ENCODE measurements at places on chromosomes 13 and 19.

GRCh38 chr13:88544836-88545235 lies 873.7 kb downstream of the SLITRK5 start:
- no peak for DNase-seq

DNA sequence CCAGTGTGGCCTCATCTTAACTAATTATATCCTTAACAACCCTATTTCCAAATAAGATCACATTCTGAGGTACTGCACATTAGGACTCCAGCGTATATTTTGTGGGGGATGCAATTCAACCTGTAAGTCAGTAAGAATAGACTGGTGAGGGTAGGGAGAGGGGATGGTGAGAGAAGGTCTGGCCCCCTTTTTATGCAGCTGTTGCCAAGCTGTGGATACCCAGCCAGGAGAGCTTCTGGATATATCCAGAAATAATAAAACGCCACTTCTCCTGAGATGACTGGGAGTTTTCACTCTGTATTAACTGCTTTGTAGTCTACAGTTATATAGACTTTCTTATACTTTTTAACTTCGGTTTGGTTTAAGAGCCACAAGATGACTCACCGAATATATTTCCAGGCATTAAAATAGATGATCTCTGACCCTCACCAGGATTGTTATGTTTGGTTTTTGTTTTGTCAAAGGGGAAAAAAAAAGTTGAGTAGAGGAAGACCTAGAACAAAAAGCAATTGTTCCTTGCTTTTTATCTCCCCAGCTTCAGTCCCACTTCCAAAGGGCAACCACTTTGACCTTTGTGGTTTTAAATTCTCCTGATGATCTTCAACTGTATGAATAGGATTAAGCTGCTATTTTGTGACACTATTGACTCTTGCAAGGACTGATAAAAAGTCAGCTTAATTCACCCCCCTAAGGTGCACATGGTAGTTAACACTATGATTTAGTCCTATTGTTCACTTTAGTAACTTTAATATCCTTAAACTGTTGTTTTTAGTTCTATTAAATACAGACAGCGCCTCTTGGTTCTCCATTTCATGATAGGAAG lies 3.1 kb upstream of the NEK3 start:
- DNase-seq, result no peak

GRCh38 chr13:48333976-48334375 lies 30.4 kb downstream of the RB1 start:
- DNase-seq, result no peak

DNA sequence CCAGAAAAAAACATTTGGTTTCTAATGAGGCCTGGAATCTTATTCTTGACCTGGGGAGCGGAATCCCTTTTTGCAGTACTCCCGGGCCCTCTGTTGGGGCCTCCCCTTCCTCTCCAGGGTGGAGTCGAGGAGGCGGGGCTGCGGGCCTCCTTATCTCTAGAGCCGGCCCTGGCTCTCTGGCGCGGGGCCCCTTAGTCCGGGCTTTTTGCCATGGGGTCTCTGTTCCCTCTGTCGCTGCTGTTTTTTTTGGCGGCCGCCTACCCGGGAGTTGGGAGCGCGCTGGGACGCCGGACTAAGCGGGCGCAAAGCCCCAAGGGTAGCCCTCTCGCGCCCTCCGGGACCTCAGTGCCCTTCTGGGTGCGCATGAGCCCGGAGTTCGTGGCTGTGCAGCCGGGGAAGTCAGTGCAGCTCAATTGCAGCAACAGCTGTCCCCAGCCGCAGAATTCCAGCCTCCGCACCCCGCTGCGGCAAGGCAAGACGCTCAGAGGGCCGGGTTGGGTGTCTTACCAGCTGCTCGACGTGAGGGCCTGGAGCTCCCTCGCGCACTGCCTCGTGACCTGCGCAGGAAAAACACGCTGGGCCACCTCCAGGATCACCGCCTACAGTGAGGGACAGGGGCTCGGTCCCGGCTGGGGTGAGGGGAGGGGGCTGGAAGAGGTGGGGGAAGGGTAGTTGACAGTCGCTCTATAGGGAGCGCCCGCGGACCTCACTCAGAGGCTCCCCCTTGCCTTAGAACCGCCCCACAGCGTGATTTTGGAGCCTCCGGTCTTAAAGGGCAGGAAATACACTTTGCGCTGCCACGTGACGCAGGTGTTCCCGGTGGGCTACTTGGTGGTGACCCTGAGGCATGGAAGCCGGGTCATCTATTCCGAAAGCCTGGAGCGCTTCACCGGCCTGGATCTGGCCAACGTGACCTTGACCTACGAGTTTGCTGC lies at the start of gene ICAM4:
ICAM4 (plus strand) TSS at position 153 of the 935 bp plus-strand sequence; CDS start at position 211, 58 bp downstream.
- DNase-seq, result no peak

GRCh38 chr13:106184790-106185189 lies 350.7 kb downstream of the EFNB2 start:
- no peak for DNase-seq

DNA sequence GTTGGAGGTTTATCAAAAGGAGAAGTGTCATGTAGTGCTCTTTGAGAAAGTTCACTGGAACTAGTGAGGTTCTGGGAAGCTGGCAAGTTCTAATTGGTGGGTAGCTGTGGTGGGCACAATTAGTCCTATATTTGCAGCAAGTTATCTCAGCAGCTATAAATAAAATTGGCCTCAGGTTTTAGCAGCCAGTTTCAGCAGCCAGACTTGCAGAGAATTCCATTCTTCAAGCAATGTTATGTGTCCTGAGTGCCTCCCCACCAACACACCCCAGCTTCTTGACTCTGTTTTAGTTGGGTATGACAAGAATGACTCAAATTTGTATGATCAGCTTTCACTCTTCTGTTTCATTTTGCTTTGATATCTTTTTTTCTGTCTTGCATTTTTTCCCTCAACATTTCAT lies 4.7 kb downstream of the IFT88 start:
- no peak for DNase-seq

All from activated CD8-positive, alpha-beta memory T cell treated with anti-CD3 and anti-CD28 coated beads, Interleukin-2, amount 50 U/mL, for 4 hours (primary cell).